ENCODE measurements at places on chromosomes 5 and 9.

DNA sequence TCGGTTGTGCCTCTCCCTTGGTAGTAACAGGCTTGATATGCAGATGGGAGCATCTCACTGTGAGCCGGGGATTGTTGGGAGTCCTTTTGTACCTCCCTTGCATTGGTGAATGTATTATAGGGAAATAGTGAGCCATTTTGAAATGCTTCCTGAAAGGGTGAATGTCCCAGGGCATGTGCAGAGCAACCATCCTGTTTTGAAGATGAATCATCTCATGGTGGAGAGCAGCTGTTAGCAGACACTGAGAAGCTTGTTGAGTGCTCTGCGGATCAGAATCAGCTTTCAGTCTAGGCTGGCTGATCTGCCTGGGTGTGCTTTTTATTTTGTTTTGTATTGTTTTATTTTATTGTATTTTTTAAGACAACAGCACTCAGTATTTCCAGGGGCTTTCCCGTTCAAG lies 29.7 kb downstream of the SLC36A1 start:
- no peak overlapping the region for H3K4me3 ChIP-seq
- peaks cover 29% of the 10 kb centered on the region for H3K36me3 ChIP-seq
- H3K4me1 ChIP-seq: no peaks in the 10 kb centered on the region

GRCh38 chr9:110105107-110105506 lies 102.9 kb downstream of the C9orf152 start:
- no peaks in the 10 kb centered on the region for H3K4me1 ChIP-seq
- no peaks in the 10 kb centered on the region for H3K36me3 ChIP-seq
- no peak for DNase-seq
- H3K27ac ChIP-seq: no peak overlapping the region
- no peak overlapping the region for H3K4me3 ChIP-seq

DNA sequence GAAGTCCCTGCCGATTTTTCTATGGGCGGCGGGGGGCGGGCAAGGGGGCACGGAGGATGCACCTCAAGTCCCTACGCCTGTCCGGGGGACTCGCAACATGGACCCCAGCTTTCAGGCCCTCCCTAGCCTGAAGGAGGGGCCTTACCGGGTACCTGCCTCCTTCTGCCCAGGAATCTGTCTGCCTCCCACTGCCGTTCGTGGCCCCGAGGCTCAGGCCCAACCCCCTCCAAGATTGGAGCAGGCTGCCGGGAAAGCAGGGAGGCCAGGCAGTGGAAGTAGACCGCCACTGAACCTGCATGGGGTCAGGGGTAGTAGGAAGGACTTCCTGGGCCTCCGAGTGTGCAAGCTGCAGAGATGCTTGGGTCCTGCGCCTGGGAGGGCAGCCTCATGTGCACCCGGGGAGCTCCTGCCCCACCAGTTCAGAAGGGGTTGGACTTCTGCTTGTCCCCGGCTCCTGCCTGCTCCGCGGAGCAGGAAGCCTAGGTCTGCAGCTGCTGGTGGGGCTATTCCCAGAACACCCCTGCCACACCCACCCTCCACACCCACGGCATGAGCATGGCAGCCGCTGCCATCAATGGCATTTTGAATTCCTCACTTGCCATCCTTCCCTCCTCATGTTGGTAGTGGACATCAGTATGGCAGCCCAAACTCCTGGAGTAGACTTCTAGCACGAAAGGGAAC lies 1312.7 kb upstream of the ACO1 start:
- H3K4me3 ChIP-seq: no peak overlapping the region
- H3K27me3 ChIP-seq: peaks cover 7% of the 10 kb centered on the region
- H3K36me3 ChIP-seq: no peaks in the 10 kb centered on the region

- H3K36me3 ChIP-seq: no peaks in the 10 kb centered on the region
- no peaks in the 10 kb centered on the region for H3K27me3 ChIP-seq
- DNase-seq: no peak
- no peaks in the 10 kb centered on the region for H3K4me1 ChIP-seq
- H3K27ac ChIP-seq: no peak overlapping the region
These were observed 97.3 kb upstream of the PANK3 start for GRCh38 chr5:168676501-168676900.

DNA sequence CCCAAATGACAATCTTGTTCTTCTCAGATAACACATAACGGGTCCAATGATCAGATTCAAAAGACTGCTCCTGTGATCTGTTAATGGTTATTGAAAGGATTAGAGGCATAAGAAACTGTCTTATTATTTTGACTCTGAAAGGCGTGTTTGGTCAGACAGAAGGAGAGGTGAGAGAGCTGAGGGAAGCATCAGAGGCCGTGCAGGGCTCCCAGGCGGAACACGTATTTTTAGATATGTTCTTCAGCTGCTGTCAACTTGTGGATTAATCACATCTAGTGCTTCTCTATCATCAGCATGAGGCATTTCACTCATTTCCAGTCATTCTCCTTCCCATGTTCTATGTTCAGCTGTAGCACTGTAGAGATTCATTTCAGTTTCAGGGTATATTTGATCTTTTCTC lies 199.8 kb downstream of the MAPKAP1 start:
- H3K36me3 ChIP-seq: peaks cover 7% of the 10 kb centered on the region
- H3K27ac ChIP-seq: no peak overlapping the region

- peaks cover 6% of the 10 kb centered on the region for H3K4me1 ChIP-seq
- no peak overlapping the region for H3K4me3 ChIP-seq
- peak; percentile 45 for DNase-seq
- H3K27me3 ChIP-seq: no peaks in the 10 kb centered on the region
- peaks cover 13% of the 10 kb centered on the region for H3K36me3 ChIP-seq
- H3K27ac ChIP-seq: no peak overlapping the region
These were observed 186.2 kb downstream of the FANCC start for GRCh38 chr9:95131023-95131943.

GRCh38 chr5:18375641-18376040 lies 741.4 kb downstream of the TAF11L14 start:
- H3K27ac ChIP-seq: no peak overlapping the region
- no peaks in the 10 kb centered on the region for H3K36me3 ChIP-seq
- DNase-seq: no peak
- no peaks in the 10 kb centered on the region for H3K27me3 ChIP-seq
- no peaks in the 10 kb centered on the region for H3K4me1 ChIP-seq
- no peak overlapping the region for H3K4me3 ChIP-seq

GRCh38 chr9:133707065-133707762 lies 30.9 kb downstream of the SARDH start:
- H3K4me1 ChIP-seq: peaks cover 24% of the 10 kb centered on the region
- peak overlapping the region; percentile 86 for H3K27ac ChIP-seq
- no peak overlapping the region for H3K4me3 ChIP-seq
- H3K36me3 ChIP-seq: no peaks in the 10 kb centered on the region
- no peak for DNase-seq

DNA sequence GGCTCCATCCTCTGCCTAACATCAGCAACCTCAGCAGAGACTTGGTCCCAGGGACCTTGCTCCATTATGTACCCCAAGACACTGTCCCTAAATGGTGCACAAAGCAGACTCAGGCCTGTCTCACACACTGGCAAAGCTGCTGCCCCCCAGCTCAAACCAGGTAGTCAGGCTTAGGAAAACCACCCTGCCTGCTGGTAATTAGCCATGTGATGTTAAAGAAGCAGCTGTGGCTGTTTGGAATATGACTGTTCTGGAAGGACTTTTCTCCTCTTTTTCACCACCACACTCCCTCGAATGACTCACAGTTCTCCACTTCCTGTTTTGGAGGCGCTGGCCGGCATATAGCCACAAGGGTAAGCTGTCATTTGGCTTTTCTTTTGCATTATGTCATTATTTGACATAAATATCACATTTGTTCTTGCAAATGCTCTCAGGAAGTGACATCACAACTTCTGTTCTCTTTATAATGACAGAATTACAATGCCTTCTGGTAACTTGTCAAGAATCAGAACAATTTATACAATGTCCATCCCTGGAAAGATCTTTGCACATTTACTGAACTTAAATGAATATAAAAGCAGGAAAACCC lies 113.9 kb downstream of the SUSD1 start:
- H3K4me3 ChIP-seq: no peak overlapping the region
- H3K36me3 ChIP-seq: peaks cover 30% of the 10 kb centered on the region
- no peak overlapping the region for H3K27ac ChIP-seq
- H3K27me3 ChIP-seq: no peaks in the 10 kb centered on the region

DNA sequence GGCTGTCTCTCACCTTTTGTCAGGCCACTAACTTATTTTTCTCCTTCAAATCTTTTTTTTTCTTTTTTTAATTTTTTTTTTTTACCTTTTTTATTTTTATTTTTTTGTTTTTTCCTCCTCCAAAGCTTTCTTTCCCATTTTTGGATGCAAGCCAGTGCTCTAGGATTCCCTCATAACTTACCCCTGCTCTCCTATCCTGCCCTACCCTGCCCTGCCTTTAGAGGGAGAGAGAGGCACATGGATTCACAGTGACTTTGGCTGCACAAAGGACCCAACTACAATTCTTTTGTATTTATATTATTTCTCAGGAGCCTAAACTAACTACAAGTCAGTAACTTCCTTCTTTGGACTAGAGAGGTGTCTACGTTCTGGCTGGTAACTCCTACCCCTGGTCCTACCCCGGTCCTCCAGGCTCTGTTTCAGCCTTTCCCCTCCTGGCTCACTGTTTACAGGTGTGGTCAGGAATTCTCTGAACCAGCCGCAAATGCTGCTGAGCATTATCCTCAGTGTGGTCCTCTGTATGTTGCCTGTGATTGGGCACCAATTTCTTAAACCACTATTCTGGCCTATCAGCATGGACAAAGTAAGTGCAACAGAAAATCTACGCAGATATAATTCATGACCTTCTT lies 8.4 kb upstream of the RUSC2 start:
- no peaks in the 10 kb centered on the region for H3K36me3 ChIP-seq
- H3K27ac ChIP-seq: no peak overlapping the region
- DNase-seq: no peak

GRCh38 chr5:6484446-6484845 lies 35.8 kb downstream of the UBE2QL1 start:
- no peak for DNase-seq
- no peaks in the 10 kb centered on the region for H3K36me3 ChIP-seq
- H3K27ac ChIP-seq: peak overlapping the region; percentile 33
- peaks cover 3% of the 10 kb centered on the region for H3K4me1 ChIP-seq
- H3K27me3 ChIP-seq: no peaks in the 10 kb centered on the region

GRCh38 chr5:98827161-98827560 lies 53.7 kb downstream of the RGMB start:
- H3K4me1 ChIP-seq: no peaks in the 10 kb centered on the region
- H3K36me3 ChIP-seq: no peaks in the 10 kb centered on the region
- no peak overlapping the region for H3K4me3 ChIP-seq

DNA sequence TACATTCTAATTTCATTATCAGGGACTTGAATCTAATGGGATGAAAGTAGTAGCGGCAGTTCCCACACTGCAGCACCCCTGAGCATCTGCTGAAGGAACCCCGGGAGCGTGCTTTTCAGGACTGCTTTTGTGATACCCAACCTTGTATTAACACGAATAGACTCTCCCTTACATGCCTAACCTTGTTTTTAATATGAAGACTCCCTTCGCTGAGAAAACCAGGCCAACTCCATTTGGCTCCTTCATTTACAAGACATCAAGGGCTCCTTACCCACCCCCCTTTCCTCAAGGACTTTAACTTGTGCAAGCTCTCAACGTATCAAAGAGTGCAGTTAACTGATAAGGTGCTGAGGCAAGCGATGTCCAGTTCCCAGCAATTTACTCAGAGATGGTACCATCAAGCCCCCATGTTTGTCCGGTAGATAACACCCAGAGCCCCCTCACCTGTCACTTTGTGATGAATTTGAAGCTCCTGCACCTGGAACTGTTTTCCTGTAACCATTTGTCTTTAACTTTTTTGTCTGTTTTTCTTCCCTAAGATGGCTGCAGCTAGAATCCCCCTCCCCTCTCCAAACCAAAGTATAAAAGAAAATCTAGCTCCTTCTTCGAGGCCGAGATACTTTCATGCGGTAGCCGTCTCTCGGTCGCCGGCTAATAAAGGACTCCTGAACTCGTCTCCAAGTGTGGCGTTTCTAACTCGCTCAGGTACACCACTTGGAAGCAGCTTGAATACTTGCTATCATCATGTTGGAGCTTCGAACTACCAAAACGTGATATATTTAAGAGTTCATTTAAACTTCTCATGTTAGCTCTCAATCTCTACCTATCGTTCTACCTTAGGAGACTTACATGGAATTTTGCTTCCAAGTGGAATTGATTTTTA lies 10.7 kb downstream of the HNRNPH1 start:
- peaks cover 49% of the 10 kb centered on the region for H3K36me3 ChIP-seq
- H3K4me3 ChIP-seq: peak overlapping the region; percentile 7
- peaks cover 85% of the 10 kb centered on the region for H3K4me1 ChIP-seq
- H3K27me3 ChIP-seq: no peaks in the 10 kb centered on the region
- peak overlapping the region; percentile 60 for H3K27ac ChIP-seq

DNA sequence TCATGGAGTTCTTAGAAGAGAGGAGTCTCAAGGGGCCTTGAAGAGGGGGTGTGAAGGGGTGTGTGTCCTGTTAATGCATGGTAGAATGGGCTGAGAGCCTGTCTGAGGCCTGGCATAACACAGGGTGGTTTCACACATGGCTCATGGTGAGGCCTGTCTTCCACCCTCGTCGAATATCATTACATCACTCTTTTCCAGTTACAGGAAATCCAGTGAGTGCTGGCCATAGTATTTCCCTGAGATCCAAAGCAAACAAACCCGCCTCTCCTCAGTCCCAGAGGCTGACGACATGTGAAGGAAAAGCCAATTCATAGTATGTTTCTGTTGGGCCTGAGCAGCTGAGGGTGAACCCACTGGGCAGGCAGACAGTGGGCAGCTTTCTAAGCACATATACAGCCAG lies 159.4 kb upstream of the NR3C1 start:
- no peak overlapping the region for H3K4me3 ChIP-seq
- no peaks in the 10 kb centered on the region for H3K27me3 ChIP-seq
- H3K4me1 ChIP-seq: peaks cover 7% of the 10 kb centered on the region
- DNase-seq: no peak
- H3K27ac ChIP-seq: no peak overlapping the region
- H3K36me3 ChIP-seq: no peaks in the 10 kb centered on the region

DNA sequence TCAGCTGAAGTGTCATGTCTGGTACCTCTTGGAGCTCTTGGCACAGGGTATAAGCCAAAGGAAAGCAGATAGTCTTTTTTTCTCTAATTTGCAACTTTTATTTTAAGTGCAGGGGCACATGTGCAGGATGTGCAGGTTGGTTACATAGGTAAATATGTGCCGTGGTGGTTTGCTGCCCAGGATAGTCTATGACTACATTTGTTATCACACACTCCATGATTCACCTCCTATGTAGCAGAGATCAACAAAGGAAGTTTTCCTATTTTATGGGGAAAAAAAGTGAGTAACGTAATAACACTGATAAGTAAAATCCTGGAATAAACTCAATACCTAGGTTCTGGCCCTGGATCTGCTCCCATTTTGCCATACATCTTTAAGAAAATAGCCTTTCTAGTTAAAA lies 234.6 kb downstream of the CAAP1 start:
- no peak overlapping the region for H3K4me3 ChIP-seq
- H3K27ac ChIP-seq: no peak overlapping the region
- no peaks in the 10 kb centered on the region for H3K4me1 ChIP-seq

DNA sequence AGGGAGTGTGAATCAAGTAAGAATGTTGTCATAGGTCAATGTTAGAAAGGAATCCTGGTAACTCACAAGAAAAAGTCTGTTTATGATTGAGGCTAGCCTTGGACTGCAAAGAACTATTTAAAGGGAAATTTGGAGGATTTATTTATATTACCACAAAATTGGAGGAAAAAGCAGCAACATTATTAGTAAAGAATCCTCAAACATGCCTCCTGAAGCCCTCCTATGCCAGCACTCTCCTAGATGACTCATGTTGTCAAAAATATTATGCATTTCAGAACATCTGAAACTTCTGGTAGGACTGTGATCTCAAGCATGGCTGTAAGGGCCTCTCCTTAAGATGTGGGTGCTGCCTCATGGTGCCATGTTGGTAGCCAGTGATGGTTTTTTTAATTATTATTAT lies 628.5 kb downstream of the CHSY3 start:
- no peak for DNase-seq
- no peak overlapping the region for H3K4me3 ChIP-seq
- no peaks in the 10 kb centered on the region for H3K36me3 ChIP-seq
- peaks cover 10% of the 10 kb centered on the region for H3K27me3 ChIP-seq

GRCh38 chr5:1016036-1016435 lies 7.4 kb downstream of the NKD2 start:
- H3K36me3 ChIP-seq: no peaks in the 10 kb centered on the region
- H3K27me3 ChIP-seq: peaks cover 2% of the 10 kb centered on the region
- peaks cover 6% of the 10 kb centered on the region for H3K4me1 ChIP-seq
- no peak overlapping the region for H3K27ac ChIP-seq
- no peak overlapping the region for H3K4me3 ChIP-seq
- no peak for DNase-seq

All from naive thymus-derived CD8-positive, alpha-beta T cell (primary cell).